ENCODE measurements at places on chromosomes 2 and 18.

DNA sequence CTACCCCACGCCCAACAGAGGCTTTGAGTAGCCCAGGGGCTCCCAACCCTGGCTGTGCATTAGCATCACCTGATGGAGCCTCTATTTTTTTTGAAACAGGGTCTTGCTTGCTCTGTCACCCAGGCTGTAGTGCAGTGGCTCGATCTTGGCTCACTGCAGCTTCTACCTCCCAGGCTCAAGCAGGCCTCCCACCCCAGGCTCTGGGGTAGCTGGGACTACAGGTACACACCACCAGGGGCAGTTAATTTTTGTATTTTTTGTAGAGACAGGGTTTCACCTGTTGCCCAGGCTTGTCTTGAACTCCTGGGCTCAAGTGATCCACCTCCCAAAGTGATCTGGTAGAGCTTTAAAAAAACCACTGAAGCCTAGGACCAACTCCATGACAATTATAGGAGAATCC, 394.8 kb upstream of the ATP5MC3 start:
- DNase-seq, result no peak

- DNase-seq, result no peak
These were observed 303.5 kb downstream of the CDCA7 start for GRCh38 chr2:173657996-173658717.

GRCh38 chr2:41990688-41991087, 57.1 kb upstream of the PKDCC start:
- peak; percentile 45 for DNase-seq

GRCh38 chr2:30615926-30616325, 168.9 kb downstream of the LCLAT1 start:
- DNase-seq, result no peak

GRCh38 chr2:58293056-58293455, 51.9 kb upstream of the FANCL start:
- DNase-seq, result no peak

- DNase-seq, result no peak
These were observed 436 bp upstream of the ITPRIPL1 start for GRCh38 chr2:96324721-96325040.

GRCh38 chr2:121626777-121627524, 22.3 kb downstream of the CLASP1 start:
- DNase-seq, result no peak

DNA sequence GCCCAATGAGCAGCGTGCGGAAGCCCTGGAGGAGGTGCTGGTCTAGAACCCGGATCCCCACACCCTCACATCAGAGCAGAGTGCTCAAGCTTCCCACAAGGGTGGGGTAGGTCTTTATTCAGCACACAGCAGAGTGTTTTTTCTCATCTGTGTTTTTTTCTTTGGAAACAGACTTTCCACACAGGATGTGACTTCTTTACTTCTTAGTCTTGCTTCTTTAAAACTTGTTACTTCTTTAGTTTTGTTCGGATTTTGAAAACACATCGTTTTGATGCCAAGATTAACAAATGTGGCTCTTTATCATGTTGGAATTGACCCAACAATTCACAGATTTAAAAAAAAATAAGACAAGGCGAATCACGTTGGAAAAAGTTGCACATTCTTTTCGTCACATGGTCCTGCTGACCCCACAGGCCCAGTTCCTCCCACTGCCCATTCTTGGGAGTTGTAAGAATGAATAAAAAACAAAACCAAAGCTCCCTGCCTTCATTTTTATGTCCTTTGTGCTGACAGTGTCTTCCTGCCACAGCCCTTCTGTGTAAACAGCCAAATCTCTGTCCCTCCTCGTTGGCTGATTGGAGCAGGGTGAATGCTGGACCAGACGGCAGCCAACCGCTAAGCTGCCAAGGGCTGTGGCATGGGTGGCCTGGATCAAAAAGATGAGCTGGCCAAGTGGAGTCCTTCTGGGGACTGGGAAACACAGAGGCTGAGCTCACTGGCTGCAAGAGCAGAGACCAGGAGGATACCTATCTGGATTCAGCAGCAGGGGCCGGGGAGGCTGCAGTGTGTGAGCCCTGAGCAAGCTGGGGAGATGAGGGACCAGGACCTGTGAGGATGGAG, 81.6 kb downstream of the TWIST2 start:
- peak; percentile 57 for DNase-seq

DNA sequence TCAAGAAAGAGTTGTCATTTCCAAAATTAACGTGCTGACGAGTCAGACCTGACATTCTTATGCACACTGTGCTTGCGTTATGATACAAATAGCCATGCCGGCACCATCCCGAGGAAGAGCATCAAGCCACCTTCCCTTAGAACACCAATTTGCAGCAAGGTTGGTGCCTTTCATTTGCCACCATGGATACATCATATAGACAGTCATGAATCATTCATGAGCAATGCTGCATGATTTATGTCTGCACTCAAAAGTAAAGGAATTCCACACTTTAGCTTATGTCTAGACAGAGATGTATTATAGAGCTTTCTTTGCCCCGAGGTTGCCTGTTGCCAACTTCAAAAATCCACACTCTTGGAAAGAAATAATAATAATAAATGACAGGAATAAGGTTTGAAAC, 166.9 kb downstream of the VWC2L start:
- no peak for DNase-seq

DNA sequence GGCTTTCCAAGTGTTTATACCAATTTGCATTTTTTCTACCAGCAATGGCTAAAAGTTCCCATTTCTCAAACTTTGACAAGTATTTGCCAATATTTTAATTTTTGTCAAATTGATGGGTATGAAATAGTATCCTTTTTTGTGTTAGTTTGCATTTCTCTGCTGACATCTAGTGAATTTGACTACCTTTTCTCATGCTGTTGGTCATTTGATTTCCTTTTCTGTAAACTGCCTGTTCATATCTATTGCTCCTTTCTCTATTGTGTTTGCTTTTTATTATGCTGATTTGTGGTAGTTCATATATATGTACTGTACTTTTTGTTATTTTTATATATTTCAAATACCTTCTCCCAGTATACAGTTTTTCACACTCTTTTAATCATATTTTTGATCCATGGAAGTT, 149.4 kb downstream of the PMAIP1 start:
- no peak for DNase-seq

GRCh38 chr18:31929273-31929672, 13.7 kb downstream of the TRAPPC8 start:
- no peak for DNase-seq

- DNase-seq, result no peak
These were observed 83.3 kb downstream of the EML4 start for GRCh38 chr2:42252464-42252863.

- no peak for DNase-seq
These were observed 18.9 kb upstream of the ASAP2 start for GRCh38 chr2:9187620-9188214.

DNA sequence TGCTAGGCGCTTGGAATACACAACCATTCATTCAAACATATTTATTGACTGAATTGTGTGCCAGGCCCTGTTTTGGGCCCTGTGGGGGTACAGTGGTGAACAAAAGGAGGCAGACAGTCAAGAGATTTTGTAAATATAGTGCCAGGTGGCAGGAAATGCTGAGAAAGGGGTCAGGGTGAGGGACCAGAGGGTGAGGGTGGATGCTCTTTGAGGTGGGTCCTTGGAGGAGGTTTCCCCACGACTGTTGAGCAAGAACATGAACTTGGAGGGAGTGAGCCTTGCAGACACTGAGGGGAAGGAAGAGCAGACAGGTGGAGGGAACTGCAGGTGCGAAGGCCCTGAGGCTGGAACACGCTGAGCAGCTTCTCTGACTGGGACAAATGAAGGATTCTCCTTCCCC, 40.7 kb downstream of the ODC1 start:
- no peak for DNase-seq

DNA sequence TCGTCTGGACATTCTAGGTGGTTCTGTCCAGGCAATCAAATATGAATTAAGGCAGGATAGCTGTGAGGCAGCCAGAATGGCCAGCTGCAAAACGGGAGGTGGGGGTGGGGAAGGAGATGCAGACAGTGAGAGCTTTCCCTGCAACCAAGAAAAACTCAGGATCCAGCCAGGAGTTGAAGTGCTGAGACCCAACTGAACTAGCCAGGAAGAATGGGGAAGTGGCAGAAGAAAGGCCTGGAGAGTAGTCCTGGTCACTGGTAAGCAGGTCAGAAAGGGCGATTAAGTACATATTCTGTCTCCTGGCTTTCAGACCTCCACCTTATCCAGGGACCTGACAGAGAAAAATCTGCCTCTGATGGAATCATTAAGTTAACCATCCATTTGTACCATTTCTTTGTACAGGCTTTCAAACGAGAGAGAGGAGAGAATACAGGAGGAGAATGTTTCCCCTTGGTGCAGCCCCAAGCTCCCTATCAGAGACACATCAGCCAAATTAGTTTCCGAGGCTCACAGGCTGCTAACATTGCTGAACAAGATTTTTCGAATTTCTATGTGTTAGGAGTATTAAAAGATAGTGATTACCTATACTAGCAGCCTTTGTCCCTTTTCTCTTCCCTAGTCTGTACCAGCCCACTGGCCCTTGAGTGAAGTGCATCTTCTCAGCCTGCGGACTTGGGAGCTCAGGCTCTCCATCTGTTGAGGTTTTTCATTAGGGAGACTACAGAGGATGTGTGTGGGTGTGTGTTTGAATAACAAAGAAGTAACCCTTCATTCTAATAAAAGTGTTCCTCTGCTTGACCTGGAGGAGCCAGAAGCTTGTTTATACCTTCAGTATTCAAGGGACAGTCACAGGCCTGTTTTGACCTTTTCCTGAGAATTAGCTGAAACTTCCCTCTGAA, 12.5 kb upstream of the HOXD1 start:
- peak; percentile 57 for DNase-seq

DNA sequence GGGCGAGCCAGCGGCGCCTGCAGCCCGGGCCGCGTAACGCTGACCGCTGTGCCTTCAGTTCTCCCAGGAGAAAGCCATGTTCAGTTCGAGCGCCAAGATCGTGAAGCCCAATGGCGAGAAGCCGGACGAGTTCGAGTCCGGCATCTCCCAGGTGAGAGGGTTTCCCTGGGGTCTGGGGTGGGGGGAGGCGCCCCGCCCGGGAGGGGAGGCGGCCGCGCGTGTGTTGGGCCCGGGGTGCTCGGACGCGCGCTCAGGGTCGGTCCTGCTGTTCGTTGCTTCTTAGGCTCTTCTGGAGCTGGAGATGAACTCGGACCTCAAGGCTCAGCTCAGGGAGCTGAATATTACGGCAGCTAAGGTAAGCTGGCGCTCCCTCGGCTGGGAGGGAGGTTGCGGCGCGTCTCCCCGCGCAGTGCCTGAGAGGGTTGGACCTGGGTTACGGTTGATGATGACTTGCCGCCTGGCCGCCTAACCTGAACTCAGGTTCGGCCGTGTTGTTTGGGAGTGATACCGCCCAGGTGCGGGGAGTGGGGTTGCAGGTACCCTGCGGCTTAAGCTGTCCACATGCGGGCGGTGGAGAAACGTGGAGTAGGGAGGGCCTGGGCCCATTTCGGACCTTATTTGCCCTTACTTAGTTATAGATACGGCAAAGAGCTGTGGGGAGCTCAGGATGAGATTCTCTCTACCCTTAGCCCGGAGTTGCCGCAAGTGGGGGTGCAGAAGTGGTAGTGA, 638 bp downstream of the RPS7 start:
- DNase-seq, result peak; percentile 59

DNA sequence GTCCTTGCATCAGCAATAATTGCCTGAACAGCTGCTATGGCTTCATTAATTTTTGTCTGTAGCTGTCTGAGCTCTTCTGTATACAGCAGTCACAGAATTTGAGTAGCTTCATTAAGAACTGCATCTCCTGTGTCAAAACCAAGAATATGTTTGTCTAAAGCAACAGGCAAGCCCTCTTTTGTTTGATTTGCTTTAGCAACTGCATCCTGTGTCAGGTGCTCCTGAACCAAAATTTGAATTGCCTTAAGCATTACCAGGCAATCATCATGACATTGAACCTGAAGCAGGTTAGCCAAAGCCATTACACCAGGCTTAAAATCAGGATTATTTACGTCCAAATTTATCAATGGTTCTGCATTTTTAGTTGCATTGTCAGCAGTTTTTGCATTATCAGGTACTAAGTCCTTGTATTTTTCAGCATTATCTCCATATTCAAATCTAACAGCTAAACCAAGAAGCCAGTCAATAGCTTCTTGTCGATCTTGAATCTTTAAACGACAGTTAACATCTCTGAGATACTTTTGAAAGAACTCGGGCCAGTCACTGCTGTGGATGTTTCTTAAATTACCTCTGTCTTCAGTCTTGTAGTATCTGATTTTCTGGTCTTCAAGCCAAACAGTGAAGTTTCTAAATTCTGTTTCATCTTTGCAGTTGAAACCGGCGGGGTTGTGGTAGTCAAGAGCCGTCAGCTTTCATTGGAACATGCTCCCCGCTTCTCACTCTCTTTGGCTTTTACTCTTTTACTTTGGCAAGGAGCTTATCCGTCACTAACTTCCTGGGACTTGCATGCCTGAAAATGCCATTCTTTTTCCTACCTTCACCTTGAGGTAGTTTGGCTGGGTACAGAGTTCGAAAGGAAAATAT, 42.2 kb downstream of the MERTK start:
- no peak for DNase-seq

- DNase-seq, result no peak
These were observed 98.5 kb downstream of the AFF3 start for GRCh38 chr2:100043891-100044255.

DNA sequence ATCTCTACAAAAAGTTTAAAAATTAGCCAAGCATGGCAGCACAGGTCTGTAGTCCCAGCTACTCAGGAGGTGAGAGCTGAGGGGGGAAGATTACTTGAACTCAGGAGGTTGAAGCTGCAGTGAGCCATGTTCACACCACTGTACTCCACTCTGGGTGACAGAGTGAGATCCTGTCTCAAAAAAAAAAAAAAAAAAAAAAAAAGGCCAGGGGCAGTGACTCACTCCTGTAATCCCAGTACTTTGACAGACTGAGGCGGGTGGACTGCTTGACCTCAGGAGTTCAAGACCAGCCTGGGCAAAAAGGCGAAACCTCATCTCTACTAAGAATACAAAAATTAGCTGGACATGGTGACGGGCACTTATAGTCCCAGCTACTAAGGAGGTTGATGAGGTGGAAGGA, 37.0 kb downstream of the PUM2 start:
- no peak for DNase-seq

- DNase-seq, result no peak
These were observed 1.6 kb downstream of the EHD3 start for GRCh38 chr2:31235504-31235902.

DNA sequence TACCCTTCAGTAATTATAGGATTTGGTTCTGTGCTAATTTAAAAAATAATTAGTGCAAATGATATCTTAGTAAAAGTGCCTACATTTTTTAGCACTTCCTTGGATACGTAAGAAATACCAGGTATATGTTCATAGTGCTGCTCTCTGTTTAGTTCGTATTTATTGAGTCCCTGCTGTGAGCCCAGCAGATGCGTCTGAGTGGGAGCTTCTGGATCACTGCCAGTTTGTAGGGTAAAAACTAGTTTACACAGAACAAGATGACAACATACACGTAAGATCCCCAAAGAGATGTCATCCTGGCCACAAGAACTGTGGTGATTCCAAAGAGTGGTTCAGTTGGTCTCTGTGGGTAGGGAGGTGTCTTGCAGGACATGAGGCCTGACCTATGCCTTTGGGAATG, 103.2 kb downstream of the CTIF start:
- no peak for DNase-seq

DNA sequence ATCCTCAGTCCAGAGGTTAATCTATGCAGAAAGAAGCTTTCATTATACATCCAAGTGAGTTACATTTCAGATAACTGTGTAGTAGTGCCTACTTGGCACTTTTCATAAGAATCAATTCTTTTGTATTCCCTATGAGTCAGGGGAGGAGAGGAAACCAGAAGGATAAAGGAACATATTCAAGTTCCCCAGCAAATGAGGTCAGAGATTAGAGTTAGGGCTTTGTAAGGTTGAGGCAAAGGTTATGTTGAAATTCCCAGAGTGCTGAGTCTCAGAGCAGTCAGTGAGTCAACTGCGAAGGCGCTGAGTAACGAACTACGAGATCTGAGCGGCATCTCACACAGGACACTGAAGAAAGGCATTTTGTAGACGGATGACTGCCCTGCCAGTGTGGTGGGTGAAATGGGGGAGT, 25.1 kb upstream of the ME2 start:
- no peak for DNase-seq

All from right kidney (tissue), 9 donors.